IPS DF 6.9 (cell line): ENCODE measurements at places on chromosomes 12 and 14.

DNA sequence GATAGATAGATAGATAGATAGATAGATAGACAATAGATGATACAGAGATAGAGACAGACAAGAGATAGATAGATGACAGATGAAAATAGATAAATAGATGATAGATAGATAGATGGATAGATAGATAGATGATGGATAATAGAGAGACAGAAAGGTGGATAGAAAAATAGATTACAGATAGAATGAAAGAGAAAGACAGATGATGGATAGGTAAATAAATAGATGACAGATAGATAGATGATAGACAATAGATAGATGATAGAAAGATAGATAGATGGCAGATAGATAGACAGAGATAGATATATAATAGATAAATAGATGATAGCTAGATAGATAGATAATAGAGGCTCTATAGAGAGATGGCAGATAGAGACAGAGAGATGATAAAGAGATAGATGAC lies 523.0 kb downstream of the BCL11B start:
- no peak for DNase-seq

- no peak for DNase-seq
These were observed 573.2 kb downstream of the PRKD1 start for GRCh38 chr14:29354486-29354885.

- DNase-seq = no peak
These were observed 2.4 kb downstream of the ABCB9 start for GRCh38 chr12:122963941-122964265.

DNA sequence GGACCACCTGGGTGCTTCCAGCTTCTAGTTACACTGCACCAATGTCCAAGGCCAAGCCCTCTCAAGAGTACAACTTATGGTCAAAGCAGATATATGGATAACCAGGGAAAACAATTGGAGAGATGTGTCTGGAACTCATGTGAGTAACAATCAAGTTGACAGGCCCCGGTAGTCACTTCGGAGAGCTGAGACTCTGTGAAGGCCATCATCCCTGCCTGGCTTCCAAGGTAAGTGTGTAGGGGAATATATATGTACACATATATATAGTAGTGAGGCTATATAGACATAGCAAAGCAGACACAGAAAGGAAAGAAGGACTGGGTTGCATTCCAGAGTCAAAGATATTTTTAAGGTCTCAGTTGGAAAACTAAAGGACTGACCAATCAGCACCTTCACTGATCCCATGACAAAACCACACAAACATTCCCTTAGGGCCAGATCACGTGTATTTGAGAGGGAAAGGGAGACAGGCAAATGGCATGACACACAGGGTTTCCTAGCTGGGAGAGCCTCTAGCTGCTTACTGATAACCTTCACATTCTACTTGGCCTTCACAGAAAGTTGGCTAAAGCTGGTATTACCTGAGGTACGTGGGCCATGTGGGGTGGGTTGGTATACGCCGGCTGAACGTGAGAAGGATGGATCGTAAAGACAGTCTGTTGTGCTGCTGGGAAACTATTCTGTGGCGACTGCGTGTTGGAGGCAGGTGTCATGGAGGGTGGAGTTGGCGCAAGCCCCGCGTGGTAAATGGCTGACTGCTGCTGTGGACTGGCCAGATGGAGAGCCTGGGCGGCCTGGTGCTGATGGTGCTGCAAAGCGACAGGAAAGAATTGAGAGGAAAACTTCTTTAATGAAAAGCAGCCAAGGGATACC lies 50.0 kb downstream of the SH2B3 start:
- no peak for DNase-seq

DNA sequence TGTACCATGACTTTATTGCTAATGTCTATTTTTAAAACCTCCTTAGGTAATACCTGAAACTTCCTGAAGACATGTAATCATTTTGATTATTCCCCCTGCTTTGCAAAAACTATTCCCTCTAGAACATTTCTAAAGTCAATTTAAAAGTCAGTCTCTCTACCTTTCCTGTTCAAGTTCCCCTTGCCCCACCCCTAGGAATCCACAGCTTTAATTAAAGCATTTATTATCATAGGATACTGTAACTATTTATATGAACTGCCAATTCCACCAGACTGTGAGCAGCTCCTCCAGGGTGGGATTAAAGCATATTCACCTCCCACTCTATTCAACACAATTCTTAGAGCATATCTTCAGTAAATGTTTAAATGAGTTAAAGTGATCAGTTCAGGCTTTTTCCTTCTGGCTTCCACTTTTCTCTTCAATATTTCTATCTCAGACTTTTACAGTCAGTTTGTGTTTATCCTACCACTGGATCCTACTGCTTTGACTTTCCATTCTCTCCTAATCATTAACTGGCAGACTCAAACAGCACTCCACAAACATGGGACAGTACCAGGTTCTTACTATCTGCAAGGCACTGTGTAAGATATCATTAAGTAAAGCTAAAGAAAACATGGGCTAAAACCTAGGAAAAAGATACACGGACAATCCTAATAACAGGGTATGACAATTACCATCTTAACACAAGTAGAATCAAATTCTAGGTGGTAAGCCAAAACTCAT lies 39.1 kb downstream of the PTPN21 start:
- no peak for DNase-seq

DNA sequence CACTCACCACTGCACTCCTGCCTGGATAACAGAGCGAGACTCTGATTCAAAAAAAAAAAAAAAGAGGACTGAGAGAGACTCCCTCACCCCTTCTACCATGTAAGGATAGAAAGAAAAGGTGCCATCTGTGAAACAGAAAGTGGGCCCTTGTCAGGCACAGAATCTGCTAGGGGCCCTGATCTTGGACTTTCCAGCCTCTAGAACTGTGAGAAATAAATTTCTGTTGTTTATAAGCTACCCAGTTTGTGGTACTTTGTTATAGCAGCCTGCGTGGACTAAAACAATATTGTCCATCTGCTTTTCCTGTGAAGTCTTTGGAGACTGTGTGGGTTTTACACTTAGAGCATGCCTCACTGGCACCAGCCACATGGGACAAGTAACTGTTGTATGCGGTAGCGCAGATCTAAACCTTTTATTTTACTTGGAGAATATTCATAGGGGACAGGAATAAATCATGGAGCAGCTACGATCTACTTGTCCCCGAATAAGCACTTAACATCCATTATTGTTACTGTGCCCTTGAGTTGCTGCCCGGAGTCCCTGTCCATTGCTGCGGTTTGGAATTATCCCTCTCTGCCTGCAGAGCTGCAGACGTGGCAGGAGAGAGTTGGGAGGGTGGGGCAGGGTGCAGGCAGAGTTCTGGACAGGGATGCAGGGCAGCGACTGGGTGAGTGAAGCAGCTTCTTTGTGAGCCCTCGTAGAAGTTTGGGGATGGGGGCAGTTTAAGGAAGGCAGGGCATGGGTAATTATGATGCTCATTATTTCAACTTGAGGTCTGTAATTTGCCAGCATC lies 52.4 kb upstream of the STON2 start:
- DNase-seq = no peak

DNA sequence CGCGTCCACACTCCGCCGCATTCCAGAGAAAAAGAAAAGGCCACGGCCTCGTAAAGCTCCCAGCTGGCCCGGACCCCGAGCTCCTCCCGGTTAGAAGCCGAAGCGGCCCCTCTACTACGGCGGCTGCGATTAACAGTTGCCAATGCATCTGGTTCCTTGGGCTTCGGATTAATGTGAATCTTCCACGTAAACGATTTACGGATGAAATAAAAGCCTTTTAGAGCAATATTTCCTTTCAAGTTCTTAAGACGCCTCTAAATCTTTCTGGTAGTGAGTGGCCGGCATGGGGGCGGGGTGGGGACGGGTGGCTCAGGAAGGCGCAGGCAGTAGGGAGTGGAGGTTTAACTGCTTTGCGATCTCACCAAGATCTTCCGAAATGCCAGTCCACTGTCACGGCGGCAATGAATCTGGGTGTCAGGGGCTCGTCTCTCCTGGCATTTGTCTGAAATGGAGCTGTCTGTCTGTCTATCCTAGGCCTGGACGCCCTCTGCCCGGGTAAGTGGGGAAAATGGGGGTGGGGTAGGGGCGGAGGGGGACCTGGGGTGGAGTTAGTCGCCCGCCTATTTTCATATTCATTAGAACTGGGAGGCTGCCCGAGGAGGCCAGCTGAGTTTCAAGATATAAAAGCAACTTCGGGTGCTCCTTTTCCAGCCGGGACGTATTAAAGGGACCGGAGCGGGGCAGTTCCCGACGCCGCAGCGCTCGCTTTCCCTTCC lies 413 bp upstream of the ALX1 start:
- no peak for DNase-seq

DNA sequence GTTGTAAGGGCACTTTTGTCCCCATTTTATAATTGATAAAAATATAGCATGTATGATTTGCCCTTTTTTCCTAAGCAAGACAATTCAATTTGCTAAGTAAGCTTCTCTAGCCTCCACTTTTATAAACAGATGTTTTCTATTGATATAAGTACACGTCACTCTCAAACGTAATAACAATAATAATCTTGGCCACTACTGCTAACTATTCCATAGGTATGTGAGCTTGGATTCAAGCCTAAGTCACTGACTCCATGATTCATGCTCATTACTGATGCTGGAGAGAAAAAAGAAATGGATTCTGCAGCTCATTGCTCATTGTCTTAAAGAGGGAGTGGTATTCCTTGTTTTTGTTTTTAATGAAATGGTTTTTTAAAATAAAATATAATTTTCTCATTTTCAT lies 661.0 kb downstream of the GALC start:
- no peak for DNase-seq

DNA sequence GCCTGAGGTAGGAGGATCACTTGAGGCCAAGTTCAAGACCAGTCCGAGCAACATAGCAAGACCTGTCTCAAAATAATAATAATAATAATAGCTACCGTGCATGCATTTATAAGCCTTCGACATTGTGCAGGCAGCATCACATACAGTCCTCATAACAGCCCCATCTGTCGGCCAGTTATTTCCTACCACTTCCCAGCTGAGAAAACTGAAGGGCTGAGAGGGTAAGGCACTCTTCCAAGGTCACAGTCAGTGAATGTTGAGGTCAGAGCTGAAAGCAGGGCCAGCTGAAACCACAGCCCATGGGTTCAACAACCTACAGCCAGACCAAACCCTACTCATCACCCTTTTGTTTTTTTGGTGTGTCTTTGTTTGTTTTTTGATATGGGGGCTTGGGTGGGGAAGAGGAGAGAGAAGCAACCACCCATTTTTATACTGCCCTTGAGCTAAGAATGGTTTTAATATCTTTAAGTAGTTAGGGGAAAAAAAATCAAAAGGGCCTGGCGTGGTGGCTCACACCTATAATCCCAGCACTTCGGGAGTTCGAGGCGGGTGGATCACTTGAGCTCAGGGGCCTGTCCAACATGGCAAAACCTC lies 16.8 kb upstream of the ITPK1 start:
- DNase-seq = no peak

GRCh38 chr14:89356927-89357326 lies 60.1 kb downstream of the FOXN3 start:
- DNase-seq = no peak

DNA sequence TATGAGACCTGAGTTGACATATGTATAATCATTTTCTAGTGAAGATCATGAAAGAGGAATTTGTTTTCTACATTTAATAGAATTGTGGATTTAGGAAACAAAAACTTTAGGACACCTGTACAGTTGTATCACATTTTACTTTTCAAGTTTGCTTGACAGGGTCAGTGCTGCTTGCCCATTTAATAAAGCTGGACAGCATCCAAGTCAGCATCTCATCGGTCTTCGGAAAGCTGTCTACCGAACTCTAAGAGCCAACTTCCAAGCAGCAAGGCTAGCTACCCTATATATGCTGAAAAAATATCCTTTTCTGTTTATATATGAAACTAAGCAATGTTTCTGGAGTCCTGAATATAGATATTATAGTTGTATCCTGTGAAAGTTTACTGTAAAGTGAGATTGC lies 52.3 kb downstream of the VEZT start:
- no peak for DNase-seq

GRCh38 chr12:111045941-111046340 lies 125.6 kb upstream of the MYL2 start:
- DNase-seq = no peak

DNA sequence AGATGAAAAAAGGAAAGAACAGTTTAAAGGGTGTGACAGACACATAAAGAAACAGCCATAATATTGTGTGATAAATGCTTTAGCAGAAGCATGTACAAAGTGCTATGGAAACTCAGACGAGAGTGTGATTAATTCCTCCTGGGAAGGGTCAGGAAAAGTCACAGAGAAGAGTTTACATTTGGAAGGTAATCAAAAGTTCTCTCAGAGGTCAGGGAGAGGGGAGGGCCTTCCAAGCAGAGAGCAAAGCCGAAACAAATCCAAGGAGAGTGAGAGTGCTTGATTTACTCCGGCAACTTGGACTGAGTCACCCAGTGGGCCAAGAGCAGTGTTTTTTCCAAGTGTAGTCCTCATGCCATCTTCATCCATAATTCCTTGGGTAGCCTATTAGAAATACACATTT lies 108.3 kb downstream of the IGF1 start:
- DNase-seq = no peak

- DNase-seq = no peak
These were observed 17.3 kb downstream of the USP44 start for GRCh38 chr12:95533985-95534384.

GRCh38 chr12:54749191-54749818 lies 101.1 kb upstream of the DCD start:
- DNase-seq = peak; percentile 31

- no peak for DNase-seq
These were observed 12.4 kb downstream of the SMIM41 start for GRCh38 chr12:52091869-52092268.

DNA sequence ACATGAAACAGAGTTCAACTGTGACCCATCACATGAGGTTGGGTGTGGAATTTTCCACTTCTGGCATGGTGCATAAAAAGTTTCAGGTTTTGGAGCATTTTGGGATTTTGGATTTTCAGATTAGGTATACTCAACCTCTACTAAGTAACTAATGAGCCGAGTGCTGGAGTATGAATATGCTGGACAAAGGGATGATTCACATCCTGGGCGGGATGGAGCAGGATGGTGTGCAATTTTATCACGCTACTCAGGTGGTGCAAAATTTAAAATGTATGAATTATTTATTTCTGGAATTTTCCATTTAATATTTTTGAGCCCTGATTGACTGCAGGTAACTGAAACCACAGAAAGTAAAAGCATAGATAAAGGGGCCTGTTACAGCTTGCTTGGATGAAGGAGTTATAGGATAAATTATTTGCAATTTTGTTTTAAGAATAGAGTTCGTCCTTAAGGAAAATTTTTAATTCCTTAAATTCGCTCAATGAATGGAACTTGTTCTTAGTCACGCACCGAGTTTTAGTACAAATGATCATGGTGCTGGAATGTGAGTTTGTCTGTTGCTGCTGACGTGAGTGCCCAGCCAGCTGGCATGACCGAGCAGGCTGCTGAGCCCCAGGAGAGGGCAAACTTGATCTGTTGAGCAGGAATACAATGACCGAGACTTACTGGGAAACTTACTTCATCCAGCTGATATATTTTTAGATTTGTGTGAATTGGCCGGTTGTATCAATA lies 176.3 kb downstream of the ESR2 start:
- DNase-seq = no peak

DNA sequence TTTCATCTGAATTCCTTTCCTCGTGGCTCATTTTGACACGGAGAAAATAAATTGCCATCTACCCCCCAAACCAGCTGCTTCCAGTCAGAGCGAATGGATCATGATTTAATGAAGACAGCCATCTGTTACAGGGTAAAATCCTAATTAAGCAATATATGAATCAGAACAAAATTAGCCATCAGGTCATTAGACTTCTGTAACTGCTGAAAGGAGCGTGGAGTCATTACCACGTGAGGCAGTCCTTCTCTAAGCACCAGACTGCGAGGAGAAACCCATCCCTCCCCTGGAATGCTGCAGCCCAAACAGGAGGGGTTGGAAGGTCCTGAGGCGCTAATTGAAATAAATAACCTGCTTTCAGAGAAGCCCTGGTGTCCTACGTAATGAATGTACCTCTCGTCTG lies 51.1 kb upstream of the TCL1A start:
- DNase-seq = no peak

GRCh38 chr12:53725824-53726223 lies 1.4 kb downstream of the CALCOCO1 start:
- no peak for DNase-seq
